Dorsolateral prefrontal cortex (tissue), 122 donors: ENCODE measurements at places on chromosomes 5 and 9.

DNA sequence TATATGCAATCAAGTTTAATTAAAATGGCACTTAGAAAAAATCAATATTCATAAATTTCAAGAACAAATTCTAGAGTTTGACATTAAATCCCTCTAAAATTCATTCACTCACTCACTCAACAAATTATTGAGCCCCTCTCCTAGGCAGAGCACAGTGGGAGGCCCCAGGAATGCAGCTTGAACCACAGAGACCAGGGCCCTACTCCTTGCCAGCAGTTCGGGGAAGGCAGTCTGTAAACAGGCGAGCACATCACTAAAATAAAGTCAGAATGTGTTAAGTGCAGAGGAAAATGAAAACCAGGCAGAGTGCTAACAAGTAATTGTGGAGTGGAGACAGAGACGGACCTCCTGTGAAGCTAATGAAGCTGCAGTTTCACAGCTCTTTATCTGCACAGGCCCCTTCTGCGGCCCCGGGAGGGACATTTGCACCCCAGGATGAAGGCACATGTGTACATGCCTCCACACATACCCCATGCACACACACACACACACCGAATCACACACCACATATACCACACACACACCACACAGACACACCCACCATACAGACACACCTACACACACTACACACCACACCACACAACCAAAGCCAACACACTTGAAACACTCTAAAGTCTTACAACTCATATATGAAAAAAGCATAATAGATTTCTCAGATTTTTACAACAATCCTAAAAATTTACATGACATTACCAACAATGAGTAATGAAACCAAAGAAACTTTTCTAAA lies 40.5 kb downstream of the BHMT start:
- no peak for DNase-seq

DNA sequence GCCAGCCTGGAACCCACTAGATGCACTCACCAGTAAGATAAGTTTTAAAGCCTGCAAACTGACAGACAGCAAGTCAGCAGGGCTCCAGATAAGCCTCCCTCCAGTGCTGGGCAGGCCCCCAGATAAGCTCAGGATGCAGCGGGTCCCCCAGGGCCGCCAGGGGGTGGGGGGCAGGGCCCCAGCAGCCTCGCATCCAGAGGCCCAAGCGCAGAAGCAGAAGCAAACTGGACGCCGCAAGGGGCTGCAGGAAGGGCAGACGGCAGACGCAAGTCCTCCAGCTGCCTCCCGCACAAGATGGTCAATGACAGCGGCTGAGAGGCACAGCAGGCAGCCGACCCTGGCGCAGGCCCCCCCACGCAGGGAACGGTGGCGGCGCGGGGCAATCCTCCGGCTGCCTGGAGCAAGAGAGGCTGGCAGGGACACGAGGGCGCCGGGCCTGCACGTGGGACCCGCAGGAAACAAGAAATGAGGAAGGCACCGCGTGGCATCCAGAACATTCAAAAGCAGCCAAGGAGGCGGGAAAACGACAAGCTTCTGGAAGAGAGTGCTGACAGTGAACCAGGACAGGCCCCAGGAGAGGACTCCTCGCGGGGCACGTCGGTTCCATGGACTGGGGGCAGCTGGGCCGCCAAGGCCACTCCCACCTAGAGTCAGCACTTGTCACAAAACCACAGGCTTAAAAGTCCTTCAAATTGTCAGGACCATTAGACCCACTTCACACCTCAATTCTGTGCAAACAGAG lies 49.8 kb downstream of the ROR2 start:
- no peak for DNase-seq

- no peak for DNase-seq
Observed at GRCh38 chr5:158920736-158921135, 179.0 kb downstream of the EBF1 start.

DNA sequence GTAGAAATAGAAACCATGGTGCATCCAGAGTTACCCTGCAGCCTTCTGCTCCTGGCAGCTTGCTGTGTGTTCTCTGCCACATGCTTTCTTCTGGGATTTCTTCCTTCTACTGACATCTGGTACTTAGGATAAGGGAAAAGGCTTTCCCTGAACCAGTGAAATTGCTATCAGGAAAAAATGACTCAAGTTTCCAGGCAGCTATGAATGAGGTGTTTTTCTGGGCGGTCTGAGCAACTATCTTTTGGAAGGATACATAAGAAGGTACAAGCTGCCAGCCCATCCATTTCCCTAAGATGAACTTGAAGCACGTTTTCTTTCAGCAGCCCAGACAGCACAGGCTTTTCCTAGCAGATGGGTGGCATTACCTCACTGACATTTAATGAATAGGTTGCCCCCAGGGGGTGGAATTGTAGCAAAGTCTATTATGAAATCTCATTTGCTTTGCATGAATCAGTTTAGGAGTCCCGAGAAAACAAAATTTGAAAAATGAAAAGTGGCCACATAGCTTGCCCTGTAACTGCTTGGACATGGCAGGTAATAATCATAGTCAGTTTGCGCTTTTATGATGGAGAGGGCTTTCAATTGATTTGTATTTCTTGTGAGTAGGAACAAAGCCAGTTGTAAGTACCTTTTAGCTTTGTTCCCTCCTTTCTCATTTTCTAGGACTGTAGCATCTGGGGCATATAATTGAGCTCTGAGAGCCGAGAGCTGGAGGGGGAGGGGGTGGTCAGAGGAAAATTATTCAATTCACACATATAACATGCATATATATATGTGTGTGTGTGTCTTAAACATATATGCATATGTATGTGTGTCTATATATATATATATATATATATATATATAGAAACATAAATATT lies 108.5 kb downstream of the C9orf152 start:
- no peak for DNase-seq

GRCh38 chr5:5141625-5142525 lies 1.7 kb downstream of the ADAMTS16 start:
- DNase-seq = peak; percentile 60

- DNase-seq = no peak
Observed at GRCh38 chr9:120909904-120910303, 16.7 kb downstream of the TRAF1 start.
